ENCODE measurements at places on chromosomes 12 and 14.

- no peak for DNase-seq
Observed at GRCh38 chr12:115412831-115413230, 728.9 kb upstream of the TBX3 start.

DNA sequence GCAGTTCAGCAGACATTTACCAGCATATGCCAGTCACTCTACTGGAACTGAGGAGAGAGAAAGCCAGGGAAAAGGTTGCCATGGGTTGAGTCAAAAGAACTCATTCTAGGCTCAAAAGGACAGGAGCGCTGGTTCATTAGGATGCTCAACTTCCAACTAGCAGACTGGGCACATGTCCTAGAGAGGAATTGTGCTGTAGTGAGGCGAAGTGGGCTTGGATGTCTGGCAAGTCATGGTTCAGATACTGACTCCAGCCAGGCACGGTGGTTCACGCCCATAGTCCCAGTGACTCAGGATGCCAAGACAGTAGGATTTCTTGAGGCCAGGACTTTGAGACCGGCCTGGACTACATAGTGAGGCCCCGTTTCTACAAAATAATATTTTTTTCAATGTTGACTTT is 281.5 kb downstream of the CACNA1C start:
- no peak for DNase-seq

- no peak for DNase-seq
Observed at GRCh38 chr12:24649209-24649608, 299.7 kb downstream of the BCAT1 start.

DNA sequence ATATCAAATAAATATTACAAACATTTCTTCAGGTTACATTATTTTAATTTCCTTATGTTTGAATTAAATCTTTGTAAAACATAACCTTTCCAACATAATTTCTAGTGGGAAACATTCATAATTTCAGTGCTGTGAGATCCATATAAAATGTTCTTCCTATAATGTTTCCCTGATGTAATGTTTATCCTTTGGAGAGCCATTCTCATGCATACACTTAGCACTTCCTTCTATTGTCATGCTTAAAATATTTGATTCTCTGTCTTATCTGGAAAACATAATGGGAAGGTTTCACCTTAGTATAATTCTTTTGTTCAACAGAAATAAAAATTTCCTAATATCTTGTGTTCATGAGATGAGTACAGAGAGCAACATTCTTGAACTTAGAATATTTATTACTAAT is 472.5 kb downstream of the ADAMTS20 start:
- no peak for DNase-seq

- no peak for DNase-seq
Observed at GRCh38 chr12:3309805-3310204, 181.2 kb upstream of the PRMT8 start.

DNA sequence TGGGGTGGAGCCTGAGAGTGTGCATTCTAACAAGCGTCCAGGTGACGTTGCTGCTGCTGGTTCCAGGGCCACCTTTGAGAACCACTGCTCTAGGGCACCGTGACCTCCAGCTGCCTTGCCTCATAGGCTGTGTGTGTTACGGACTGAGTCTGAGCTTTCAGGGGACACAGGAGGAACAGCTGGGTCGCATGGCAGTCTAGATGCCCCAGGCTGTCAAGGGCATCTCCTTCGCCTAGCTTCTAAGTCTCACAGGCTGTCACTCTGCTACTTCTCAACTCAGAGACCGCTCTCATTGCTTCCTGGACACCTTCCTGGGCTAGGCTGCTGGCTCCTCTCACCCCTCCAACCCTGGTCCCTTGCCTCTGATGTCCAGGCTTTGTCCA is 965 bp downstream of the KRT73 start:
- no peak for DNase-seq

- DNase-seq: peak; percentile 78
Observed at GRCh38 chr12:113222730-113223531, 1.7 kb downstream of the TPCN1 start.

DNA sequence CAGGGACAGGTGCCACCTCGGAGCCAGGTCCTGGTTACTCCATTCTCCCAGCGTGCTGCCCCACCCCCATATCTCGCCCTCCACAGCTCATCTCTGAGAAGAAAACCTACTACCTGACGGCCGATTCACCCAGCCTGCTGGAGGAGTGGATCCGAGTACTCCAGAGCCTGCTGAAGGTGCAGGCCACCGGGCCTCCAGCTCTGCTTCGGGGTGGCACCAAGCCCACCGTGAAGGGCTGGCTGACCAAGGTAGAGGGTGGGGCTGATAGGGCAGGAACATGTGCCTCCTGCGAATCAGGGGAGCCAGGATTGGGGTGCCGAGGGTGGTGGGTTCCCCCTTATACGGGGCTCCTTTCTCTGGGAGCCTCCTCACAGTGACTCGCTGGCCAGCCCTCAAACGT is 25.9 kb downstream of the PIGH start:
- DNase-seq: no peak

GRCh38 chr14:34246206-34246605 is 215.8 kb downstream of the SPTSSA start:
- no peak for DNase-seq

GRCh38 chr14:94979891-94980290 is 177.4 kb downstream of the DICER1 start:
- no peak for DNase-seq

DNA sequence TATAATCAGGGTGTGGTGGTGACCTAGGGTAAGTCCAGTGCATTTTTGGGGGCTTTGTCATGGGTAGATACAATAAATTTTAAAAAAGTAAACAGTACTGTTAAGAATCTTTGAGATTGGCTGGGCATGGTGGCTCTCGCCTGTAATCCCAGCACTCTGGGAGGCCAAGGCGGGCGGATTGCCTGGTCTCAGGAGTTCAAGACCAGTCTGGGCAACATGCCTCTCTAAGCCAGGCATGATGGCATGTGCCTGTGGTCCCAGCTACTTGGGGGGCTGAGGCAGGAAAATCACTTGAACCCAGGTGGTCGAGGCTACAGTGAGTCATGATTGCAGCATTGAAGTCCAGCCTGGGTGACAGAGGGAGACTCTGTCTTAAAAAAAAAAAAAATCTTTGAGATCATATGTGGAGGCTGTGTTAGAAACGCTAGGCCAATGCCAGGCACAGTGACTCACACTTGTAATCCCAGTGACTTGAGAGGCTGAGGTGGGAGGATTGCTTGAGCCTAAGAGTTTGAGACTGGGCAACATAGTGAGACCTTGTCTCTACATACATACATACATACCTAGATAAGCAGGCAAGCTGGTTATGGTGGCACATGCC is 67.7 kb downstream of the PRKCH start:
- DNase-seq: no peak

- DNase-seq: no peak
Observed at GRCh38 chr12:47989666-47990065, 14.6 kb downstream of the COL2A1 start.

DNA sequence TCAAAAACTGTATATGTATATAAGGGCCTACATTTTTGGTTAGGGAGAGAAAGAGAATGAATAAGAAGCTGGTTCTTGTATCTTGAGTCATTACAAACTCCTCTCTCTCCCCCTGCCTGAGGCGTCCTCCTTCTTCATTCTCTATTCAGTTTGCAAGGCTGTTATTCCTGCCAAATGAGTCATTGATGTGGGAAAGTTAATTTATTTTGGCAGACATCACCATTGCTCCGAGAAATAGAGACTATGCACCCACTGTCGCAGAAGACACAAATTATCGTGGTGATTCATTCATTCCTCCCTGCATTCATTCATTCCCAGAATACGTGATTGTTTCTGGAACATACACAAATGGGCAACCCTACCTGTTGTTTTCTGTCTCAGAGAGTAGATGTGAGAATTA is 112.5 kb upstream of the MED13L start:
- no peak for DNase-seq

DNA sequence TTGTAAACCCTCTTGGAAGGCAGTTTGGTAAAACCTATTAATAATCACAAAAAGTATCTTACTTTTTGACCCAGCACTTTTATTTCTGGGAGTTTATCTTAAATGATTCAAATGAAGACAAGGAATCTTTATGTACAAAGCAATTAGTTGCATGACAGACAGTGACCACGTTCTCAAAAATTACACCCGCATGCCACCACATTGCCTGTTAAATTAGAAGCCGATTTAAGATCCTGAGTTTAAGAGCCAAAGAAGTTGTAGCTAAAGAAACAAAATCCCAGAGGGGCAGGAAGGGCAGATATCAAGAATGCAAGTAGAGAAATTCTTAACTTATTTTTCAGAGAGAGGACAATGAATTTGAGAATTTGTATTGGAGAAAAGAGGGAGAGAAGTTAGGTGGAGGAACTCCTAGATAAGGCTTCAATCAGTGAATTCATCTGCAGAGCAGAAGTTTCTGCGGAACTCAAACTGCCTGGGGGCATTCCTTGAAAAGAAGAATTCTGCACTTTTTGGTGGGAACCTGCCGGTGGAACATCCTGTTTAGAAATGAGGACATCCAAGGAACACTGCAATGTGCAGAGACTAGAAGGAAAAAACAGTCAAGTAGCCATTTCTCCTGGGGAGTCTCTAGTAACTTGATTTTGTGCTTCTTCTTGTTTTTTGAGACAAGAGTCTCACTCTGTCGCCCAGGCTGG is 1.1 kb upstream of the RIOX1 start:
- no peak for DNase-seq

DNA sequence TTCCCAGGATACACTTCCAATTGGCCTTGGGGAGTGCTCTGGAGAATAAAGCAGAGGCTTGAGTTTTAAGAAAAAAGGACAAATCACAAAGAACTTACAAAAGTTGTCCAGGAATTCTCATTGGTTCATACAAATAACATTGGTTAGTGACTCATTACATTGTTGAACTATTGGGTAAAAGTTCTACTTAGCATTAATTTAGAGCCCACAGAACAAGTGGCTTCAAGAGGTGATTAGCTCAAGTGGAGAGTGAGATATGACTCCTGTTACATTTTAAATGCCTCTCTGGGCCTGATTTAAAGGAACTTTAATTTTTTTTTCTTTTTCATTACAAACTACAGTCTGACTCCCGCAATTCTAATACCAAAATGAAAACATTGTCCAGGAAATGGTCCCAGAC is 72.9 kb downstream of the ASCL4 start:
- DNase-seq: no peak

DNA sequence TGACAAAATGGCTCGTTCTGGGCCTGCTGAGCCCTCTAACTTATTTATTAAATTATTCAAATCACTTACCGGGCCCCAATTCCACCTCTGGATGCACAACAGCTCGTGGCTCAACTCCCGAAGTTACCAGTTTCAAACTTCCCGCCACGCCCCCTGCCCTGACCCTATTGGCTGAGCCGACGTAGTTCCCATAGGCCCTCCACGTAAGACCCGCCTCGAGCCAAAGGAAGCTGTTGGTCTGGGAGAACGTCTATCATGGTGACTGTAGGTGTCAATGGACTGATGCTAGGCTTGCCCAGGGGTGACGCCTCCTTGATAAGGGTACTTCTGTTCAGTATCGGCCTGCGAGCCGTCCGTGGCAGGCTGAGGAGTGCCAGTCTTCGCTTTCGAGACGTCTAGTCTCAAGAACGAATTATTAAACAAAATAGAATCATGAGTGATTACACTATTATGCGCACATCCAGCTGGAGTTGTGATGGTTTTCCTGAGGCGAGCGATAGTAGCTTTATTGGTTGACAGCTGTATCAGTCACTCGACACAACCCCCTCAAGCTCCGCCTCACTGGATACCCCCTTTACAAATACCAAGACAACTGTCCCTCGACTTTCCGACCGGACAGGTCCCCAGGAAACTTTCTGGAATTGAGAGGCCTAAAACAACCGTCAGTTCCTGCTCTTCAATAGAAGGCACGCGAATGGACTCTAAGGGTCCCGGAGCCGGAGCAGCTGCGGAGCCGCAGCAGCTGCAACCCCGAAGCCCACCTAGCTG is at the start of gene CDCA3:
Gene CDCA3, minus strand, starts transcription at position 134 of the 768 bp plus-strand sequence. CDS start 334 bp downstream, outside the sequence.
- DNase-seq: peak; percentile 98

DNA sequence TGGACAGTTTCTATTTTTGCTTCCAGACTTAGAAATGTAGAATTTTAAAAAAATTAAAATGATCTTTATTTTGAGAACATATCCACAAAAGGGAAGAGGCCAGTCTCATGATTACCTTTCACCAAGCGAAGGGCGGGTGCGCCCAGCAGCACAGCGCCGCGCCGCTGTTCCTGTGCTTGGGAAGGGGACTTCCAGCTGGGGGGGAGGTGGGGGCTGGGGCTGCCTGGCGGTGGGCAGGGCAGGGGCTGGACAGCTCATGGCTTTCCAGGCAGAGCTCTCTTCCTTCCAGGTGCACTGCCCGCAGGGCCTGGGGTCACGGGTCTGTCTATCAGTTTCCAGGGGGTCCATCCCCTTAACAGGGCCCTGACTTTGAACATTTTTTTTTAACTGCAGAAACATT is 199.9 kb downstream of the TTC7B start:
- no peak for DNase-seq

GRCh38 chr12:62919838-62920237 is 15.1 kb downstream of the PPM1H start:
- peak; percentile 91 for DNase-seq

DNA sequence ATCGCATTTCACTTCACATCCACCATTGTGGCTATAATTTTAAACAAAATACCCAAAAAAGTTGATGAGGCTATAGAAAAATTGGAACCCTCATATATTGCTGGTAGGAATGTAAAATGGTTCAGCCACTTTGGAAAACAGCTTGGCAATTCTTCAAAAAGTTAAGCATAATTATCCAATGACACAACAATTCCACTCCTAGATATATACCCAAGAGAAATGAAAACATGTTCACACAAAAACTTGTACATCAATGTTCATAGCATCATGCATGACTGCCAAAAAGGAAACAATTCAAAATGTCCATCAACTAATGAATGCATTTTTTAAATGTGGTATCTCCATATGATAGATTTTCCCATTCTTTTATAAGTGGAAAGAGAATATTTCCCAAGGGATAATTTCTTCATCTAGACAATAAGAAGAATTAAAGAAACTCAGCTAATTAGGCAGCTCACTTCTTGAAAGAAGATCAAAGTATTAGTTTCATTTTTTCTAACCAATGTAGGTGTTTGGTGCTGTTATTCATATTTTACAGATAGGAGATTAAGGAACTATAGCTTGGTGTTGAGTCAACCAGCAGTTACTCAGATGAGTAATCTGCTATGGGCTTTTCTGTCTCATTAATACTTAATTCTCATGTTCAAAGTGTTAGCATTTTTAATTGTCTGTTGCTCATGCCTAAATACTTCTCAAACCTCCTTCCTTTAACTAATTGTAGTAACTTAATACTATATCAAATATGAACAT is 32.8 kb downstream of the YEATS4 start:
- no peak for DNase-seq

GRCh38 chr14:74260525-74261233 is 21.4 kb downstream of the VSX2 start:
- no peak for DNase-seq
